ENCODE measurements at places on chromosomes 5 and 9.
A peak's percentile ranks its signal among the peaks of the same experiment; 100 is the strongest.

DNA sequence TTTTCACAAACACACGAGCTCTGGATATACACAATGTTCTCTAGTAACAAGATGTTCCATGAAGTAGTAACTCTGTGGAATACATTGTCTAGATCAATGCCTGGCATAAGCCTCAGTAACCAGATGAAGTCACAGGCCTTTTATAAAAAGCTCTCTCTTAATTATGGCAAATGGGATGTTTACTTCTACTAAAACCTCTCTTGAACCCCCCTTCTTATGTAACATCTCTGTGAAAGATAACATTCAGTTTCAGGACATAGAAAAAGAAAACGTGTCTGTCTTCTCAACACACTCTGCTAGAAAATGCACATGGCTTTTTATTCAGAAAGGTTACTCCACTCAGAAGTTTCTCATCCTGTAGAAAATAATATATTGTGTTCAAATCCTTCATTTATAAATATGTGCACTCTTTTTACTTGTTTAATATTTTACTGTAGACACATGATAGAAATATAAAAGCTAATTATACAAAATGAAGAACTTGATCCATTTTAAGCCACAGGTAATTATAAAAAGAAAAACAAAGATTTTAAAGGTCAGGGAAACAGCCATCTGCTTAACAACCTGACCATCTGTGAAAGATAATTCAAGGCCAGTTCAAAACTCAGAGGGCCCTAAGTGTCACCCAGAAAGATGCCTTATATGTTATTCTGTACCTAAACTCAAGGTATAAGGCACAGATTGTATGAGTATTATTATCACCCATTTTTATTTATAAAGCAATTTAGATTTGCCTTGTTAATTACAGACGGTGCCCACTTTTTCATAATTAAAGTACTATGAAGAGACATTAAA, 812.0 kb downstream of the CDH18 start:
- DNase-seq, result no peak

GRCh38 chr9:124512806-124513204, 5.6 kb upstream of the NR5A1 start:
- no peak for DNase-seq

GRCh38 chr5:138654281-138654867, 79.2 kb upstream of the HSPA9 start:
- DNase-seq, result peak; percentile 94

GRCh38 chr5:148214665-148215185, 11.9 kb downstream of the SPINK6 start:
- DNase-seq, result no peak

DNA sequence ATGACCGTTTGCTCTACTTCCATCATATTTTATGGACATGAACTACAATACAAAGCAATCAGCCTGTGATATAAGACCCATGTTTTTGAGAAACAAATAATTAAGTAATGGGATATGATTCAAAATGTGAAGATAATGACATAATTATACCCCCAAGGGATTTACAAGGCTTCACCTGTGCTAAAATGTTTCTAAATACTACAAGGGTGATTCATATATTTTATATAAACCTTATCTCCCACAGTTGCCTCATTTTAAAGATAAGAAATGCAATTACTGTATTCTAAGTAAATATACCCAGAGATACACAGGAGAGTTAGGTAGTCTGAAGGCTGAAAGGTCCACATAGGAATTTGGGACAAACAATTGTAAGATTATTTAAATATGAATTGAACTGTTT, 662.0 kb upstream of the CHD1 start:
- no peak for DNase-seq

- no peak for DNase-seq
Observed at GRCh38 chr5:160619381-160619780, 197.7 kb downstream of the PTTG1 start.

- no peak for DNase-seq
Observed at GRCh38 chr5:80242849-80243248, 13.0 kb downstream of the SERINC5 start.

DNA sequence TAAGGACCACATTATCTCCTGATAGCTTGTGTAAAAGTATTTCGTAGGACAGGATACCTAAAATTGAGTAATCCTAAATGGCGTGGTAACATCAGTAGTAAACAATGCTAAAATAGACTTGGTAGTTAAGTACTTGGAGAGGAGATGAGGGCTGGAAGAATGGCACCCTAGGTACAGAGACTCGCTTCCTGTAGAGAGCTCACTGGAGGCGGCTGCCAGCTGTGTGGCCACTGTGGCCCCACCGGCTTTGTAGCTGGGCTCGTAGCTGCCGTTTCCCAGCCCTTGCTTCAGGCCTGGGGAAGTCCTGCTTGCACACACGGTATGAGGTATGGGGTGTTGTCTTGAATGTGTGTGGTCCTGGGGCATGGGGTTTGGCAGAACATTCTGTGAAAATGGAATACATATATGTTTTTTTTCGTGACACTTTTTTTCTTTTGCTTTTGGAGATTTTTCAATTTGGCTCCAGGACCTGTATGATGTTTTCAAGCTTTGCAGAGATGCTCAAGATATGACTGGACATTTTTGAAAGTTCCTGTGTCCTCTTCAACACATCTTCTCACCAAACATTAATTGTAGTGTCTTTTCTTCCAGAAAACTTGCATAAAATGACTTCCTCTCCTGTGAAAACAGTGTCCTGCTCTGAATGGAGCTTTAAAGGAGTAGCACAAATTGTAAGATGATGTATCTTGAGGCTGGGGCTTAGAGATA, 58.0 kb downstream of the RCL1 start:
- no peak for DNase-seq

- no peak for DNase-seq
Observed at GRCh38 chr9:120857481-120857880, 14.8 kb upstream of the PSMD5 start.

DNA sequence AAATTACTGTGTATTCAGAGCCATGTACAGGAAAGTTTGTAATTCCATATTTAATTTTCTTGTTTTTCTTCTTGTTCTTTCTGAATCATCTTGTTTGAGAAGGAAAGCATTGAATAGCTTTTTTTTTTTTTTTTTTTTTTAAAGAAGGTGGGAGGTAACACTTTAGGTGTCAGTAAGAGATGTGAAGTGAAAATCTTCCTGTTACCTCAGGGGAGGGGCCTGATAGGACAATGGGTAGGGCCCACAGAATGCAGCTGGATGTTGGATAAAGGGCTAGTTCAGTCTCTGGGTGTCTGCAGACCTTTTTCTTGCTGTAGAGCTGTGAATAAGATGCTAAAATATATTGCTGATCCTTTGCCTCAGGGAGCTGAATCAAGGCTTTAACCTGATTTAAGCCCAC, 317.4 kb downstream of the MAN2A1 start:
- no peak for DNase-seq

DNA sequence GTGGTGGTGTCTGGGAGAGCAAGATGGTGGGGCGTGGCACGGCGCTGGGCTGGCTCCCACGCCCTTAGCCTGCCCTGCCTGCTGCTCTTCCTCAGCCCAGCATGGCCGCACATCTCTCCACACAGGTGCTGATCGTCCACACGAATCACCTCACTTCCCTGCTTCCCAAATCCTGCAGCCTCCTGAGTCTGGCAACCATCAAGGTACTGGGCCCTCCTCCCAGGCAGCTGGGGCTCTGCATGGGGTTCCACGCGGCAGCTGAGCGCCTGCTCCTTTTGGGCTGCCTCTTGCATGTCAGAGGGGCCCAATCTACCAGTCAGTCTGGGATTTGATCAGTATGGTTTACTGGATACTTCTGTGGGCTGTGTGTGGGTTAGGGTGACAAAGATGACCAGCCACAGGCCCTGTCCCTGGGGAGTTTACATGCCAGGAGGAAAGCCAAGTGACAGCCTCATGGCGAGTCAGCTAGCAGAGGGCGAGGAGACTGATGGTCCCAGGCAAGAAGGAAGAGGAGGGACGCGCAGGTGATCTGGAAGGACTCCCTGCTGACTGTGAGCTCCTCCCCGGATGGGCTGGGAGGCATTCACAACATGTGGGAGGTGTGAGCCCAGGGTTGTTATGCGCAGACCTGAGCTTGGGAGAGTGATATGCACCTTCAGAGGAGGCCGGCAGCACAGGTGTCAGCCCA, 6.0 kb downstream of the LRSAM1 start:
- no peak for DNase-seq

DNA sequence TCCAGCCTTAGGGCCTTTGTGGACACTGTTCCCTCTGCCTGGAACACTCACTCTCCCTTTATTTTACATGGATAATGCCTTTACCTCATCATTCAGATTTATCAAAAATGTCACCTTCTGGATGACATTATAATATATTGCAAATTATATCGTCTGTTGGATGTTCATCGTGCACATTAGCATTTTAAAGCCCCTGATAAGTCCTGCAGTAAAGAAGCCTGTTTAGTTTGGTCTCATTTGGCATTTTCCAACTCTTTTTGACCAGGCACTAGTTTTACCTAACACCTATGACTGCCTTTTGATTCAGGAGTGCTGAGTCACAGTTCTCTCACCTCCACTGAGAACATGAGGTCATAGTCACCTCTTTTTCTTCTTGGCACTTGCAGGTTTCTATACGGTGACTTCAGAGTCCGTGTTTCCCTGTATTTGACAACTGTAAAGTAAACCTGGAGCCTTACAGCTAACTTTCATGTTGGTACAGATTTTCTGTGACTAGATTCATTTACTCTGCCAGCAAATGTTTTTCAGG, 57.7 kb upstream of the STC2 start:
- DNase-seq, result no peak

GRCh38 chr5:147203213-147203612, 31.6 kb upstream of the STK32A start:
- DNase-seq, result no peak

GRCh38 chr5:122697191-122697590, 77.7 kb upstream of the SNX2 start:
- DNase-seq, result no peak

DNA sequence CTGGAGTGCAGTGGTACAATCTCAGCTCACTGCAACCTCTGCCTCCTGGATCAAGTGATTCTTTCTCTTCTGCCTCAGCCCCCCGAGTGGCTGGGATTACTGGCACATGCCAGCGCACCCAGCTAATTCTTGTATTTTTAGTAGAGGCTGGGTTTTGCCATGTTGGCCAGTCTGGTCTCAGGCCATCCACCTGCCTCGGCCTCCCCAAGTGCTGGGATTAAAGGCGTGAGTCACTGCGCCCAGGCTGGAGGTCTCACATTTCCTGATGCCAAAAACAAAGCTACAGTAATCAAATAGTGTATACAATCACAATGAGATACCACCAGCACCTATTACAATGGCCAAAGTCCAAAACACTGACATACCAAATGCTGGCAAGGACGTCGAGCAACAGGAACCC, 51.1 kb downstream of the TTLL11 start:
- no peak for DNase-seq

GRCh38 chr5:27516437-27516836, 478.1 kb upstream of the CDH9 start:
- peak; percentile 0 for DNase-seq

DNA sequence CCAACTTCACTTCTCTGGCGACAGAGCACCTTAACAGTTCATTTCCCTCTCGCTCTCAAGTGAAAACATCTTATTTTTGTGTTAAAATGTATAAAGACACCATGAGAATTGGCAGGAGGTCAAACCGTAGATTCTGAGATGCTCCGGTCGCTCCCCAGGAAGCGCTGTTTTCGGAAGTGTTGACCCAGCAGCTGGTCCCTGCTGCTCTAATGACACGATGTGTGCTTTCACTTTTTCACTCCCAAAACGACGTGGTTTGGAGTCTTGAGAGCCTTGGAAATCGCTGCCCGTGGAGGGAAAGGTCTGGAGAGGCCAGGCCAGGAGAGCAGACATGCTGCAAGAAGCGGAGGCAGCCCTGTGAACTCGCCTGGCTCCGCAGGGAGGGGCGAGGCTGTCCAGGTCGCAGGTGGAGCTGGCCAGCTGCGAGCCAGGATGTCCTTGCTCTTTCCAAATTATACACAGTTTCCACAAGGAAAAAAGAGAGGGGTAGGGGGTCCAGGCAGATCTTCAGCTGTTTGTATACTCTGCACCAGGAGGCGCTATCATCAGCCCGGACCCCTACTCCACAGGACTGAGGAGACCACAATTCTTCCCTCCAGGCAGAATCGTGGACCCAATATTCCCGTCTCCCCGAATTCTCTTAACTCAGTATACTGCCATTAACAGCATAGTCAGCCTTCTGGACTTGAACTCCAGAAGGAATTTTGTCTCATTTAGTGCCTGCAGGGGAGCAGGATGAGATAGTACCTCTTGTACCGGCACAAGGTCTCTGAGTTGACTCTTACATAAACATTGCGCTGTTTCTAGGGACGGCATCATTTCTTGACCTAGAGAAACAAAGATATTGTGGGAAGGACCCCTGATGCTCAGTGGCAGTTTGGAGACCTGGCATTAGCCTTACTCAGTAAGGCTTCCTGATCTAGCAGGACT, 248.6 kb upstream of the ANKRD55 start:
- peak; percentile 38 for DNase-seq

DNA sequence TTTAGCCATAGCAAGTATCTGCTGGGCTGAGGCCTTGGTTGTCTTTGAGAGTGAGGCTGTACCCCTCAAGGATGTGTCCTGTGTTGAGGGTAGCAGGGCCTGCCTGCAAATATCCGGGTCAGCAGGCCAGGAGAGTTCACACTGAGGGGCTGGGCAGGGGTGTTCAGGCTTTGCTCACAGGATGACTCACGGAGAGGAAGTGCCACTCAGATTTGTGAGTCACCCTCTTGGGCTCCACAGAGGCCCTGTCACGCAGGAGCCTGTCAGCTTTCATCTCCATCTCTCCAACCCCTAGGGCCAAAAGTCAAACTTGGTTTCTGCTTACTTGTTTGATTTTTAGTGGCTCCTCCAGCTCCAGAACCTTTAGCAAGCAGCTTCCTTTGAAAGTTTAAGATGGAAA, 211.5 kb downstream of the SEC61B start:
- DNase-seq, result peak; percentile 96

GRCh38 chr5:125659316-125660023, 763.7 kb upstream of the GRAMD2B start:
- DNase-seq, result no peak

DNA sequence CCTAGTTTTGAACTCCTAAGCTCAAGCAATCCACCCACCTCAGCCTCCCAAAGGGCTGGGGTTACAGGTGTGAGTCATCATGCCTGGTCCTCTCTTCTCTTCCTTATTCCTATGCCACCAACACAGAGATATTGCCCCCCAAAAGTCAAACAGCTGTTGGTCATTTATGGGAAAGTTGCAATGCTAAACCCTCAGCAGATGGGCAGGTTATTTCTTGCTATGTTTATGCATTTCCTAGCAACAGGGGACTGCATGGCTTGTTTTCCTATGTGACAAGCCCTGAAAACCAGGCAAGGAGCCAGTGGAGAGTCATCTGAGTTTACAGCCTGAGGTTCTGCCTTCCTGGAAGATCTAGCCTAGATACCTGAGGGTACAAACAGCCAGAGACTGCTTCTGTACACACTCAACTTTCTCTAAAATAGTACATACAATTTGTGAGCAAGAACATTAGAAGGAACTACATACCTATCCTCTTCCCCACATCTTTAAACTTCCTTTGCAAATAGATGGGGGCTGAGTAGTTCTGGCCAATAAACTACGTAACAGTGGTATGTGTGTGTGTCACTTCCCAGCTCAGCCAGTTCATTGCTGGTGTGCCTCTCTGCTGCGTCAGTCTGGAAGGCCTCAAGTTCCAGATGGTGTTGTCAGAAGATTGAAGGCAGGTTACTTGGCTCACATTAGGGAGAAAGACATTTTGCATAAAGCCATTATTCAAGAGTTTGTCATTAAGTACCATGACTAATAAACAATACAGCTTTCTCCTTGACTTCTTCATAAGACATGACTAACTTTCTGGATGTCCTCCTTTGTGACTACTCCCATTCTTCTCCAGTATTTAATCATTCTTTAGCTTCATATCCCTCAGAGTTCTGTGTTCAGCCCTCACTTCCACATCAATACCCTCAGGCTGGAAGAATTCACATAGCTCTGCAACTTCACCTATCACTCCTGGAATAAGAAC, 65.3 kb downstream of the CSNK1A1 start:
- DNase-seq, result peak; percentile 100
